Activated CD8-positive, alpha-beta T cell treated with anti-CD3 and anti-CD28 coated beads, Interleukin-2, amount 10 ng/mL, durations not matched to agents 7 days and 5 days (primary cell): ENCODE measurements at places on chromosomes 11 and 22. TPM values are rescaled to one million over a fixed set of nuclear protein-coding genes. Genes with fewer than 3 reads are reported as not detected.

GRCh38 chr11:12187399-12187798 is 77.0 kb downstream of the MICAL2 start:
- DNase-seq = no peak

DNA sequence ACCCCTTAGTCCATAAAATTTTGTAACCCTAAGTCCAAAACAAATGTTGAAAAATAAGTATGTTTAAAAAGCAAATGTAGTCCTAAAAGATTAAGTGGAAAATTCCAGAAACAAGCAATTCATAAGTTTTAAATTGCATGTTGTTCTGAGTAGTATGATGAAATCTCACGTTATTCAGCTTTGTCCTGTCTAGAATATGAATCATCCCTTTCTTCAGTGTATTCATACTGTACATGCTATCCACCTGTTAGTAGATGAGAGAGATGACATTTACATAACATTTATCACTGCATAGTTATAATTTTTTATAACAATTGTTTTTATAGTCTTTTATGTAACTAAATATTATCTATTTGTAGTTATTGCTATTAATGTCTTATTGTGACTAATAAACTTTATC is 622.3 kb upstream of the CHORDC1 start:
- no peak for DNase-seq

- DNase-seq = no peak
These were observed 3.0 kb downstream of the PTPRCAP start for GRCh38 chr11:67434395-67434881.

DNA sequence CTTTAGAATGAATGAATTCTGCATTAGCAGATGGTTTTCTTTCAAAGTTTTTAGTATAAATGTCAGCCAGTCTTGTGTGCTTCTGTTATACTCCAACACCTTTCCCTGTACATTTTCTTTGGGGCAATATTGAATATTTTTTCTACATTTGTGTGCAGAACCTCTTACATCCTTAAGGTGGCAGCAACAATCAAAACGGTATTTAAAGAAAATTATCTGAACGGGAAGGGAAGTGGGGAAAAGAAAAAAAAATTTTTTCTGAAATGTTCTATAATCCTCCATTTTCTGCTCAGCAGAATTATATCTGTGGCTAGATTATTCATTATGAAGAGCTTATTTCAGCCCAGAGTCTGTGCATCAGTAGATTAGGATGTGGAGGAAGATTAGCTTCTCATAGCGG is 347.3 kb upstream of the RAG2 start:
- DNase-seq = no peak

DNA sequence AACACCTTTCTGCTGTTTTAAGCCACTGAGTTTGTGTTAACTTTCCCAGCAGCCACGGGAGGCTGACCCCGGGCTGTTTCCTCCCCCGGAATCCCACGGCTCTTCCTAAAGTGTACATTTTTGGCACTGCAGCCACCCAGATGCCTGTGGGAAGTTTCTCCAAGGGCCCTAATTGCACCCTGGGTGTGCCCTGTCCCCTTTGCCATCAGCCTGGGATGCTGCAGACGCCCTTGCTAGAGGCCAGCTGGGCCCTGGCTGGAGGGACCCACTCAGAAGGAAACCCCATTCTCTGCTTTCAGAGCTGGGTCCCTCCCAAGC is 883.3 kb downstream of the BRD1 start:
- no peak for DNase-seq

- DNase-seq = no peak
These were observed 3.8 kb upstream of the TRIM6 start for GRCh38 chr11:5592615-5593014.

GRCh38 chr22:29308148-29308790 is 1.8 kb downstream of the GAS2L1 start:
- DNase-seq = no peak

GRCh38 chr11:10386361-10386760 is 68.7 kb upstream of the AMPD3 start:
- DNase-seq = no peak

FAM227A gene
- total RNA-seq = 0.89 TPM

IFITM10 gene
- total RNA-seq = 0.63 TPM
